Dermis blood vessel endothelial cell (primary cell): ENCODE measurements at places on chromosomes 5 and 9.

GRCh38 chr5:156695774-156696173, 154.3 kb upstream of the PPP1R2B start:
- DNase-seq, result no peak

DNA sequence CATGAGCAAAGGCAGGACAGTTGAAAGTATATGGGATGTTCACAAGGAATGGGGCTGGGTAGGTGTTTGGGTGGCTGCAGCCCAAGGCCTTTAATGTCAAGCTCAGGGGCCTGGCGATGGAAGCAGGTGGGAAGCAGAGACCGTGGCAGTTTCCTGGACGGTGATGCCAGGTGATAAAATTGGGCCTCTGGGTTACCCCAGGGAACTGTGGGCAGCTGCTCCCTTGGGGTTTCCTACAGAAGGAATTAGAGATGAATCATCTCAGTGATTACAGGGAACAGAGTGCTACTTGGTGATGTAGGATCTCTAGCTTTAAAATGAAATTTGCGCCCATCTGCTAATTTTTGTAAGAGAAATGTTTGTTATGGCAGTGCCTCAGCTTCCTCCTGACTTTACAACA, 39.2 kb downstream of the TSTD2 start:
- DNase-seq, result no peak

GRCh38 chr9:113547501-113547900, 84.0 kb downstream of the RGS3 start:
- DNase-seq, result no peak

- no peak for DNase-seq
These were observed 635.8 kb downstream of the PDE4D start for GRCh38 chr5:59257488-59258400.

- DNase-seq, result no peak
These were observed 34.8 kb upstream of the TMC1 start for GRCh38 chr9:72486594-72486955.

DNA sequence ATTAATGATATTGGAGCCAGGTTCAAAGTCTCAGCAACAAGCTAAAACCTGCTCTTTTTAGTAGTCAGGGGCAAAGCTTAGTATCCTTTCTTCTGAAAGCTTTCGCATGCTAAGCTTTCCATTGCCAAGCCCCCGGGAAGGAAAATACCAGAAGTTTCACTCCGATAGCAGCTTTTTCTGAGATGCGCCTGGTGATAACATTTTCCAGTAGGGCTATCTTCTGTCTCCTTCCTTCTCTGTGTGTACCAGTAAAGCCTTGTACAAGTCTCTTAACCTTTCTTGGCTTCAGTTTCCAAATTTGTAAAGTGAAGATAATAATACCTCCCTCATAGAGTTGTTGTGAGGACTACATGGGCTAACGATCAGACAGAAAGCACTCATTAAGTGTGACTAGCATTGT, 36.7 kb downstream of the DOCK8 start:
- DNase-seq, result no peak

DNA sequence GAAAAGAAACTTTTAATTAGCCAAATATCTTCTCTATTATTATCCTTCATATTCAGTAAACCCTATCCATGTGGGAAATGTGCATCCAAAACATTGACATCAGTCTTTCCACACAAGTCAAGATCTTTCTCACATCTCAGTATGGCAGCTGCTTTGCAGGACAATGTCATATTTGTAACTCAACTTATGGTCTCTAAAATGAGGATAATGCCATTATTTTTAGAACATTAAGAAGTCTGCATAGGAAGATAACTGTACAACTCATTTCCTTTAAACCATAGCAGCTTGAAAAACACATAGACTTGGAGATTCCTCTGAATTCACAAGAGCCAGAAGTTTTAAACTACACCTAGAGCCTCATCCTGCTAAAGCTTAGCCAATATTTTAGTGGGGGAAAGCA, 43.7 kb downstream of the MCTP1 start:
- peak; percentile 77 for DNase-seq

GRCh38 chr5:96447949-96448348, 14.9 kb upstream of the PCSK1 start:
- DNase-seq, result no peak

- DNase-seq, result no peak
These were observed 8.3 kb downstream of the LCN12 start for GRCh38 chr9:136960212-136960937.

GRCh38 chr9:132237481-132237880, 75.6 kb downstream of the NTNG2 start:
- no peak for DNase-seq

DNA sequence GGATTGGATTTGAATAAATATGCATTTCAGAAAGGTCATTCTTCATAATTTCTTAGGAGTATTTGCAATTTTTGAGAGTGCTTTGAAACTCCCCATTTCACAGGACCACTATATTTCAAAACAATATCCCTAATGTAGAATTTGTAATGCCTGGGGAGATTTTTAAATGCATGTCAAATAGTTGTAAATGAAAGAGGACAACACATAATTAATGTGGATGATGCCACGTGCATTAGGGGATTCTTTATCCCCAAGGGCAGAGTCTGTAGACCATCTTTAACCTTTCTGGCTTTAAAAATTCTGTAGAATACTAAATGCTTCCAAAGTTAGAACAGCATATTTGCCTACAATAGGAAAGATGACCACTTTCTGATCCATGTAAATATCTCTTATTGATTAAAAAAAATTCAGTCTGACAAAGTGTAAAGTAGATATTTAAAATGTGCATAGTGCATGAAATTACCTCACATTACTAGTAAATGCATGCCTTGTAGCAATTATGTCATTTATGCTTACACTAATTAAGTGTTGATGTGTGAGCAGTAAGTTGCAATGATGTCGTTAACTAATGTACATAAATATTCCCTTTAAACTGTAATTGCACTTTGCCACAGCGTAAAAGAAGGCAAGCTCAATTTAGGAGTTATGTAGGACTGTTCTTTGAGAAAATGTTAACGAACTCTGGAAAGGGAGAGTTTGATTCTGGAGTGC, 416.1 kb downstream of the PSAT1 start:
- DNase-seq, result no peak

- no peak for DNase-seq
These were observed 6.9 kb upstream of the CCDC180 start for GRCh38 chr9:97300586-97300985.

DNA sequence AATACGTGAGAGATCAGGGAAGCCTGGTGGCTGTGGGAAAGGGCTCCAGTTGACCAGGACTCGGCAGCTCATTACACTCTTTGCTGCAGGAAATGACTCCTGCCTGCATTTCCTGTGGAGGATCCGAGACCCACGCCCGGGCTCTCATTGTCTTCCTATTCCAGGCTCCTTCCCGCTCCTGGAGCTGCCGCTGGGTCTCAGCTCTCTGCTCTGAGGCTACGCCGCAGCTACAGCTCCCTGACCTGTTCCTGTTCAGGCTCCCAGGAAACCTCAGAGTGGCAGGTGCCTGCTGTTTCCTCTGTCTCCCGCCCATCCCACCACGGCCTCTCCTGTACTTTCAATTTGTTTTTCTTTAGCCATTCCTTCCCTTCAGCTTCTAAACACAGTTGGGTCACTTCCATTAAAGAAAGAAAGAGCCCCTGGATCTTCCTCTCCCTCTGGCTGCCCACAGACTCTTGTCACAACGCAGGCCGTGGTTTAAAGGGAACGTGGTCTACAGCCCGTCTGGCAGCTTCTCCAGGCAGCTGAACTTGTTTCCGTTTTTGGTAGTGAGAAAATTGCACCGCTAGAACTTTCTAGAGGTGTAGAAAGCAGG, 71.5 kb downstream of the IL6ST start:
- DNase-seq, result peak; percentile 87

DNA sequence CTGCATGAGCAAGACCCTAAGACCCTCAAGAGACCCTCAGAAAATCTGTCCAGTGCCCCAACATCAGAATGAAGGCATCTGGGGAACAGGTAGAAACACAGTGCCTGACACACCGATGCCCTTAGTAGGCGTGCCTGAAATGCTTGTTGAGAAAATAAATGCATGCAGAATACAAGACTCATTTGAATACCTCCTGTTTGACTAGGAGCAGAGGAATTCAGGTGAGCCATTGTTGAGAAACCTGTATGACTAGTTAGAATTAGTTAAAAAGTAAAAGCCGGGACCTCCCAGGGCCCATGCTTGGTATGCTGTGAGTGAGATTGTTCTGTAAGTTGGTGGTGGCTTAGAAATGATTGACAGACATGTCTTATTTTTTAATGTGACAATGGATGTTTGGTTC, 55.0 kb downstream of the WWC1 start:
- DNase-seq, result no peak

GRCh38 chr9:133342570-133342969, 5.4 kb downstream of the MED22 start:
- peak; percentile 30 for DNase-seq

DNA sequence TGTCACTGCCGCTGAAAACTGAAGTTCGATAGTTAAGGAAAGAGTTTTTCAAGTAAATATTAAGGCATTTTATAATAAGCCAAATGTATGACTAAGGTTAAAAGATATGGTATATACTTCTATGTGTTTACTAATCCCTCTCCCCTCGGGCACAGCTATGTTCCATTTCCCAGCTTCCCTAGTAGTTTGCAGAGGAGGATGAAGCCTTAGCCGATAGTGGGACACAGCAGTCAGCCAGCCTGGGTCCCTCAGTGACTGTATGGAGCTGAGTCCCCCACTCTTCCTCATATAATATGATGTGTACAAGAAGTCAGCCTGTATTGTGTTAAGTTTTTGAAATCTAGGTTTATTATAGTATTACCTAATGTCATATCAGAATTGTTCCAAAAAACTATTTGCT, 55.8 kb downstream of the PARP8 start:
- no peak for DNase-seq

DNA sequence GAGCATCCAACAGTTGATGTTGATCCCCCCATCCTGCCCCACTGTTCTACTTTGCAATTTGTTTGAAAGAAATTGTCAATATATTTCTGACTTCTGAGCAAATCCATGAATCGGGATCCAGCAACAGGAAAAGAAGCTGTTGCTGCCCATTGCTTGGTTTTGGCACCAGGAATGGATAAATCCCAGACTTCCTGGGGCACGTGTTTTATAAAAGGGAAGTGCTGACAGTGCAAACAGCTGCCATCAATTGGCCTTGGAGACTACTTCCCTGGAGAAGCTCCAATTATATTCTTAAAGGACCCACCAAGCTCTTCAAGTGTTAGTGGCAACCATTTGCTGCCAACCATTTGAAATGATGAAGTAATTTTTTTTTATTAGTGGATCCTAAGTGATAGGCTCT, 13.7 kb downstream of the STK32A start:
- DNase-seq, result no peak

DNA sequence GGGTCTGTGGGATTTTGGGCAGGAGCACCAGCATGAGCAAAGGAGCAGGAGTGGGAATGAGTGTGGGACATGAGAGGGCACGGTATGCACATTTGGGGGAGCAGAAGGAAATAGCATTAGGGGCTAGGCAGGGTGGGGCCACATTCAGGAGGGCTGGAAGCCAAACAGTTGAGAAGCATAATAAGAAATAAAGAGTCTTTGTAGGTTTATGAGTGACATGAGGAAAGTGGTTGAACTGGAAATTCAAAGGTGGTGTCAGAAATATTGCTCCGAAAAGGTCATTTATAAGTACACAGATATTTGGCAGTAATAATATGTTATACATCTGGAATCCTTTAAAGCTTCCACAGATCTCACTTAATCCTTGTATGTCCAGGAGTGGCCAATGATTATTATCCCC, 26.4 kb downstream of the ARHGEF28 start:
- DNase-seq, result no peak

DNA sequence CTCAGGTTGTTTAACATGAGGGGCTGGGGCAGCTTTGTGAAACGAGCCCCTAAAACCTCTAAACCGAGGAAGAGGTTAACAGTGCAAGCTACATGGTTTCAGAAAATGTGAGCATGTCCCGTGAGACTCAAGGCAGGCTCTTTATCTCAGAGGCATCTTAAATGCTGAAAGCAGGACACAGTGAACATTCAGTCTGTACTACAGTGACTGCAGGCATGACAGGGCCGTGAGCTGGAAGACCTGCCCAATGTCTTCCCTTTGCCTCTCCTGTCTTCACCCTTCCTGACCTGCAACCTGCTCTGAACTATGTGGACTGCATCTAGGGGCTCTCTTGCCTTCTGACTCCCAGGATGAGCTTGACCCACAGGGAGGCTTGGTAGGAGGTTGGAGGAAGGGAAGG, 58.3 kb downstream of the PRLR start:
- no peak for DNase-seq

- no peak for DNase-seq
These were observed 135.5 kb upstream of the EFNA5 start for GRCh38 chr5:107806271-107806670.

DNA sequence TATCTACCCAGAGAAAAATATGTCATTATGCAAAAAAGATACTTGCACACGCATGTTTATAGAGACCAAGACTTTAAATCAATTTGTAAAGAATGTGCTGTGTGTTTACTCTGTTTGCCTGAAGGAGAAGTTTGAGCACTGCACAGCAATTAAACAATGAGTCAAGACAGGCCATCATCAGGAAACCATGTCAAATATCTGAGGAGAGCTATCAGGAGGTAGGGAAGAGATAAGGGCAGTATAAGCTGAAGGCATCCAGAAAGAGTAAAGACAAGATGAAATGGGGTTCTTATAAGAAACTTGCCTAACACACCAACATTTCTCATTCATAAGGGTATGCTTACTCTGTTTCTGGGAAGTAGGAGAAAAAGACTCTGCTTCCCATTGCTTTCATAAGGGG, 405.8 kb upstream of the PTGER4 start:
- no peak for DNase-seq

DNA sequence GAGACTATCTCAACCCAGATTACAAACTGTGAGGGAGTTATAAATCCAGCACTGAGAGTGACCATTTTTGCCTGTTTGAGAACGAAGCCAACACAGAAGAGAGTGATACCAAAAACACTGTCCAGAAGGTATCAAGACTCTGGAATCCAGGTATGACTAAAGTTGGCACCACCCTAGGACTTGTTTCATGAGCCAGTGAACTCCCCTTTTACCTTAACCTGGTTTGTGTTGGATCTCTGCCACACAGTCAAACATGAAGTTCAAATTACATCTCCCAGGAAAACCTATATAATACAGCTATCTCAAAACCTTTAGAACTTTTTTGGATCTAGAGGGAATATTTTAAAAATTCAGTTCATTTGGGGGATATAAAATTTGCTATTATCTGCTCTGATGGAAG, 11.4 kb downstream of the ZBTB5 start:
- no peak for DNase-seq

- DNase-seq, result no peak
These were observed 40.3 kb downstream of the SLC28A3 start for GRCh38 chr9:84300271-84300670.

DNA sequence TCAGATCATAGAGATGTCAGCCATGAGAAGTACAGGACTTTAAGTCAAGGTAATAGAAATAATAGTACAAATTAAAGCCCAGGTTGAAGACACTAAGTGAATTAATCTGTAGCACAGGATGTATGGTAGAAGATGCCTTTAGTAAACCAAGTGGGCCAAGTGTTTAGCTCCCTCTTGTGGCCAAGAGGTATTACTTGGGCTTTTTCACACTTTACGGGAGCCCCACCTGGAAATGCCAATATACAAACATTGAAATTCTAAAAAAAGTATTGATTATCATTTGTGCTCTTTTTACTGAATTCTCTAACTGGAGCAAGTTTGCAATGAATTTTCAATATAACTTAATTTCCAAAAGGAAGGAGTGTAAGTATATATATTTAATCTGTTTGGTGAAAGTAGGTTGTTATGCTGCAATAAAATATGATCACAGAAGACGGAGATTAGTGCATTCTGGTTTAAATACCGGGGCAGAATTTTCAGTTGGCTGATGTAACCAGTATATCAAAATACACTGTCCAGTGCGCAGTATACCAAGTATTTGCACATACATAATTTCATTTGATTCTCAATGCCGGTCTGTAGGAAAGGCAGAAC, 84.7 kb downstream of the PARP8 start:
- DNase-seq, result peak; percentile 12

- no peak for DNase-seq
These were observed 99.1 kb upstream of the SMARCA2 start for GRCh38 chr9:1916095-1916494.
